Activated CD8-positive, alpha-beta T cell treated with anti-CD3 and anti-CD28 coated beads, Interleukin-2, amount 10 ng/mL, durations not matched to agents 7 days and 5 days (primary cell): ENCODE measurements at places on chromosomes 12 and 14. TPM values are rescaled to one million over a fixed set of nuclear protein-coding genes. Genes with fewer than 3 reads are reported as not detected.
A peak's percentile ranks its signal among the peaks of the same experiment; 100 is the strongest.

DNA sequence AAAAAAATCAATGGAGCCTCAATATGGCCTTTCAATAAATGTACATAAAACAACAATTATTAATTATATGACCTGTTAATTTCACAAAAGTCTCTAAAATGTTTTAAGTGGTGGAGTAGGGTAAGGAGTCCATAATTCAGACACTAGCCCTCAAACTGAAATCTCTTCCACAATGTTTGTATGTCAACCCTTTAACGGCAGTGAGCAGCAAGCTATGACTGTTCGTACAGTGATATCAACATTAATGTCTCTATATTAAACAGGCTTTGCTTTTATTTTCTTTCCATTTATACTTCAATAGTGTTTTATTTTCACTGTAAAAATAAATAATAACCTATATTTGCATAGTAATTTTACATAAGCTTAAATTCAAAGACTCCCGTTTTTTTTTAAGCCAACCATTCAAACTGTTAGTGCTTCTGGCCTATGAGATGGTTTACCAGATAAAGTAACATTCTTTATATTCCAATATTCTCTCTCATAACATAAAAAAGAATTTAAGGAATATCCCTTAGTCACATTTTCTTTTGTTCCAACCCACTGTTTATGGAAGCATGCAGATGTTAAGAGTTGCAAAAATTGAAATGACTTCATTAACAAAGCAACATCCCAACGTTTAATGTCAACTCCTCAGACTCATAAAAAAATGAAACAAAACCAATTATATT is 2.3 kb downstream of the CDK17 start:
- peak overlapping the region; percentile 86 for H3K27ac ChIP-seq
- DNase-seq, result no peak
- peaks cover 7% of the 10 kb centered on the region for H3K36me3 ChIP-seq
- peaks cover 39% of the 10 kb centered on the region for H3K4me1 ChIP-seq
- peak overlapping the region; percentile 86 for H3K4me3 ChIP-seq

GRCh38 chr14:72801381-72801812 is 92.5 kb downstream of the DPF3 start:
- H3K27ac ChIP-seq, result no peak overlapping the region
- H3K27me3 ChIP-seq, result no peaks in the 10 kb centered on the region
- peaks cover 19% of the 10 kb centered on the region for H3K4me1 ChIP-seq
- H3K4me3 ChIP-seq, result no peak overlapping the region
- peak; percentile 34 for DNase-seq

- no peaks in the 10 kb centered on the region for H3K27me3 ChIP-seq
- H3K27ac ChIP-seq, result no peak overlapping the region
- no peak overlapping the region for H3K4me3 ChIP-seq
- H3K36me3 ChIP-seq, result no peaks in the 10 kb centered on the region
- H3K4me1 ChIP-seq, result no peaks in the 10 kb centered on the region
- DNase-seq, result no peak
Measured at GRCh38 chr12:115620816-115621215, 656.7 kb downstream of the MED13L start.

DNA sequence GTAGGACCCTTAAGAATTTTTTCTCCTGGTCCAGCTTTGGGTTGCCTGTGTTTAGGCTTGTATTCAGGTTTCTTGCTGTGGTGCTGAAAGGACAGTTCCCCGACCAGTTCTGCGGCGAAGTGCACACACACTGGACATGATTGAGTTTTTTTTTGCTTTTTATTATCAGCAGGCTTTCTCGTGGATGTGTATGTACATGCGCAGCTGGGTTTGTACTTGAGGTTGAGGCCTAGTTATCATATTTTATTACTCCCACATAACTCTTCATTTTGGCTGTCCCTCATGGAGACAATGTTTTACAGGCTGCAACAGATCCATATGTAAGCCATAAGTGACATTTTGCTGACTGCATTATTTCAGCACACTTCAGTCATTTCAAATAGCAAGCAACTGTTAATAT is 2.5 kb downstream of the SCN8A start:
- no peak overlapping the region for H3K4me3 ChIP-seq
- peaks cover 50% of the 10 kb centered on the region for H3K27me3 ChIP-seq
- no peaks in the 10 kb centered on the region for H3K36me3 ChIP-seq
- DNase-seq, result peak; percentile 66
- H3K27ac ChIP-seq, result no peak overlapping the region

DNA sequence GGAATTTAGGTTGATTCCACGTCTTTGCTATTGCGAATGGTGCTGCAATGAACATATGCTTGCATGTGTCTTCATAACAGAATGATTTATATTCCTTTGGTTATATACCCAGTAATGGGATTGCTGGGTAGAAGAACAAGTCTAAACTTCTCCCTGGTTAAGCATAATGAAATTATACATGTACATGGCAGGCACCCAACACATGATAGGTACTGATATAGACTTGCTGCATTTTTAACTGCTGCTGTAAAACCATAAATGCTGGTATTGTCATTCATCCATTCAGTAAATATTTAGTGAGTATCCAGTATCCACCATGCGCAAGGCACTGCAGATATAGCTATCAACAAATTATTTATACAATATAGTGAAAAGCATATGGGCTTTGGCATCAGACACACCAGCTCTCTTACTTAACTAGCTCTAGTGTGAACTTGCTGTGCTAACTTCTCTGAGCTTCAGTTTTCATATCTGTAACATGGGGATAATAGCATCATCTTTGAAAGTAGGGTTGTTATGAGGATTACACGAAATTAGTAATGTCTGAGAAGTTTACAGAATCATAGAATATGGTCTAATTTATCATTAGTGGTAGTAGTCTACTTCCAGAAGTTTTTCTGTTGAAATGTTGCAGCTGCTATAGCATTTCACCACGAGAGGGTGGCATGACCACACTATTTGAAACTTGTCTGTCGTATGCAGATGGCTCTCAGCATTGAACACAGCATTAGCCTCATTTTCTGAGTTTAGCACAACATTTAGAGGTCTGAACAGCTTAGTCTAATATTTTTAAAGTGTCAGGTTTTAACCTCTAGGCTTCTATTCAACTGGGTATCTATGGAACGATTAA is 32.0 kb upstream of the SEL1L start:
- peaks cover 9% of the 10 kb centered on the region for H3K27me3 ChIP-seq
- H3K4me1 ChIP-seq, result no peaks in the 10 kb centered on the region
- no peaks in the 10 kb centered on the region for H3K36me3 ChIP-seq
- peak; percentile 28 for DNase-seq

GRCh38 chr14:49879646-49880204 is 13.2 kb upstream of the ARF6 start:
- peaks cover 2% of the 10 kb centered on the region for H3K27me3 ChIP-seq
- peak; percentile 73 for DNase-seq
- no peaks in the 10 kb centered on the region for H3K36me3 ChIP-seq
- H3K4me3 ChIP-seq, result no peak overlapping the region

- peaks cover 8% of the 10 kb centered on the region for H3K4me1 ChIP-seq
- no peaks in the 10 kb centered on the region for H3K36me3 ChIP-seq
- H3K4me3 ChIP-seq, result peak overlapping the region; percentile 69
- peak; percentile 60 for DNase-seq
- H3K27me3 ChIP-seq, result peaks cover 20% of the 10 kb centered on the region
- no peak overlapping the region for H3K27ac ChIP-seq
Measured at GRCh38 chr12:57865084-57865751, 18.7 kb upstream of the CTDSP2 start.

DNA sequence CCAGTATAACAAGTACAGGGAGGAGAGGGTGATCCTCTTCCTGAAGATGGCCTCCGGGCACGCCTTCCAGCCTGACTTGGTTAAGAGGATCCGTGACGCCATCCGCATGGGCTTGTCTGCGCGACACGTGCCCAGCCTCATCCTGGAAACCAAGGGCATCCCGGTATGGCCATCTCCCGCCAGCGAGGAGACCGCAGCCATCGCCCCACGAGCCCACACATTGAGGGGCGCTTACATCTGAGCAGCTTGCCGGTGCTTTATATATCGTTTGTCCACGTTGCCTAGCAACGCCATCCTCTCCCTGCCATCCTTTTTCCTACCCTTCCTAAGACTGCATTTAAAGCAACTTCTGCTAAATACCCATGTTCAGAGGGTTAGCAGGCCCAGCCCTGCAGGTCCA is 71.5 kb downstream of the AACS start:
- no peak overlapping the region for H3K4me3 ChIP-seq
- no peaks in the 10 kb centered on the region for H3K36me3 ChIP-seq
- H3K27me3 ChIP-seq, result no peaks in the 10 kb centered on the region
- peak overlapping the region; percentile 11 for H3K27ac ChIP-seq
- no peaks in the 10 kb centered on the region for H3K4me1 ChIP-seq

DNA sequence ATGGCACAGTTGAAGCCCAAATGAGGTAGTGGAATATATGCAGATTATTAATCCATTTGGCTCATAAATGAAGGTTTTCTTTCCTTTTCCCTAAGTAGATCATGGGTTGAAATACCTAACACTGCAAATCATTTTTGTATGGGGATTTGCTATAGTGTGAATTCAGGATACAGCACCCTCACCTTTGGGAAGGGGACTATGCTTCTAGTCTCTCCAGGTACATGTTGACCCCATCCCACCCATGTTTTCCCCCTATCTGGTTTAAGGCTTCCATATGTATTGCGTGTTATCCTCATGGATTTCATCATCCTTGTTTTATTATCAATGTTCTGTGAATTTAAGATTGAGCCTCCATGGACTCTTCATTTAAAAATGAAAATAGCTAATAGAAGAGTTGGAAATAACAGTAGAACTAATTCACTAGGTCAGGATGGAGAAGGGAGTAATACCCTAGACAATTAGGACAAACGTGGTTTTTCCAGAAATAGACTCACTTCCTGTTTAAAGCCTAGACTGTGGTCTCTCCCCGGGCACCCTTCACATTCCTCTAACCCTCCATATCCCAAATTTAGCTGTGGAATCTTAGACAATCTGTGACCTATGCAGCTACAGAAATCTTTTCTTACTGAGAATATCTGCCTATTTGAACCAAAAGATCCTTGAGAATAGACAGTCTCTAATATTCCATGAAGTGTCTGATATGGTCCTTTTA is 56.5 kb downstream of the DAD1 start:
- peaks cover 89% of the 10 kb centered on the region for H3K4me1 ChIP-seq
- peak overlapping the region; percentile 76 for H3K4me3 ChIP-seq
- H3K36me3 ChIP-seq, result peaks cover 91% of the 10 kb centered on the region
- peak overlapping the region; percentile 92 for H3K27ac ChIP-seq

MUCL1 gene
- not detected for total RNA-seq

MYF5 gene
- not detected for total RNA-seq
